Right renal cortex interstitium (tissue), 3 donors: ENCODE measurements at places on chromosomes 12 and 14. TPM values are rescaled to one million over a fixed set of nuclear protein-coding genes. Genes with fewer than 3 reads are reported as not detected.
A peak's percentile ranks its signal among the peaks of the same experiment; 100 is the strongest.

DNA sequence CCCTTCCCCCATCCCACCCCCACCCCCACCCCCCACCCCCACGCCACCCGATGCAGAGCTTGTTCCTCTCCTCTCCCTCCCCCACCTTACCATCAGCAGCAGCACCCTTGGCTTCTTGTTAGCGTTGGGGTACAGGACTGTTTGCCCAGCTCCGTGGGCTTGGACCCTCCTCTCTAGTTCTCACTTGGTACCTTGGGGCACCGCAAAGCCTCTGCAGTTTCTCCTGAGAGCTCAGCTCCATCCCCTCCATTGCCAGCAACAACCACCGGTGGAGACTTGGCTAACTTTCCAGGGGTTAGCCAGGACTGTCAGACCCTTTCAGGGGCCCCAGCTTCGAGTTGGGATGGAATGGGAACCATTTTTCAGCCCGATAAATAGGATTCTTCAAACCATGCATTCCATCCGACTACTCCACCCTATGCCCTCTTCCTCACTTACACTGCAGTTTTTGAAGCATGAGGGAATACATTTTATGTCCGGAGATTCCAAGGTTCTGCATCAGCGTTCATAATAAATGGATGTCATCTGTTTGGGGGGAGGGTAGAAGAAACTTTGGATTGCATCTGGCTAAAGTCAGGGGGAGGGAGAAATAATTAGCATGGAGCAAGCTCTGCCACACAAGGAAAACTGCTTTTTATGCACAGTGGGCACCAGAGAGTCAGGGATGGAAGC, 1.1 kb downstream of the SCN8A start:
- no peak for DNase-seq

- DNase-seq: no peak
These were observed 193.5 kb downstream of the SLC2A13 start for GRCh38 chr12:39912211-39912980.

GRCh38 chr12:85007836-85008235, 28.2 kb downstream of the TSPAN19 start:
- DNase-seq: no peak

- no peak for DNase-seq
These were observed 18.9 kb downstream of the PITPNM2 start for GRCh38 chr12:123131879-123132402.

GRCh38 chr12:132955094-132956010, 754 bp downstream of the ZNF605 start:
- DNase-seq: peak; percentile 48

GRCh38 chr14:65142914-65143625, 40.8 kb upstream of the MAX start:
- DNase-seq: no peak

GRCh38 chr14:27727251-27727770, 1039.3 kb upstream of the FOXG1 start:
- DNase-seq: no peak

GRCh38 chr12:86158956-86159355, 97.2 kb downstream of the MGAT4C start:
- DNase-seq: no peak

DNA sequence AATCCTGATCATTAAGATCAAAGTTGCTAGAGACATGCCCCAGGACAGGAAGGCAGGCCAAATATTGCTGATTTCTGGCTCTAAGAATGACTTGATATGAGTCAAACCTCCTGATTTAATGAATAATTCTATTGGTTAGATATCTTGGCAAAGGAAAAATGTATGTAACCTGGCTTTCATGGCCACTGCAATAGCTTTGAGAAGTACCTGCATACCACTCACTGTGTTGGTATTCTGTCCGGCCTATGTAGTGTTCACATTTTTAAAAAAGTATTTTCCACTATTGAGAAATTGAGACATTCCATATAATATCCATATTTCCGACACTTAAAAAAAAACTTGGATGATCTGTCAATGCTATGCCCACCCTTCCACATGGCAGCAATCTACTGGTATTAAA, 283.1 kb upstream of the SOX5 start:
- DNase-seq: no peak

GRCh38 chr14:69605738-69606137, 5.7 kb upstream of the SUSD6 start:
- DNase-seq: no peak

- no peak for DNase-seq
These were observed 7.0 kb downstream of the ADCY6 start for GRCh38 chr12:48781750-48782456.

DNA sequence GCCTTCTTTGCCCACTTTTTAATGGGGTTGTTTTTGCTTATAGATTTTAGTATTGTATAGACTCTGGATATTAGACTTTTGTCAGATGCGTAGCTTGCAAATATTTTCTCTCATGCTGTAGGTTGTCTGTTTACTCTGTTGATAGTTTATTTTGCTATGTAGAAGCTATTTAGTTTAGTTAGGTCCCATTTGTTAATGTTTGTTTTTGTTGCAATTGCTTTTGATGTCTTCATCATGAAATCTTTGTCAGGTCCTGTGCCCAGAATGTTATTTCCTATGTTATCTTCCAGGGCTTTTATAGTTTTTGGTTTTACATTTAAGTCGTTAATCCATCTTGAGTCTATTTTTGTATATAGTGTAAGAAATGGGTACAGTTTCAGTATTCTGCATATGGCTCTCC, 30.0 kb upstream of the LYZ start:
- no peak for DNase-seq

DNA sequence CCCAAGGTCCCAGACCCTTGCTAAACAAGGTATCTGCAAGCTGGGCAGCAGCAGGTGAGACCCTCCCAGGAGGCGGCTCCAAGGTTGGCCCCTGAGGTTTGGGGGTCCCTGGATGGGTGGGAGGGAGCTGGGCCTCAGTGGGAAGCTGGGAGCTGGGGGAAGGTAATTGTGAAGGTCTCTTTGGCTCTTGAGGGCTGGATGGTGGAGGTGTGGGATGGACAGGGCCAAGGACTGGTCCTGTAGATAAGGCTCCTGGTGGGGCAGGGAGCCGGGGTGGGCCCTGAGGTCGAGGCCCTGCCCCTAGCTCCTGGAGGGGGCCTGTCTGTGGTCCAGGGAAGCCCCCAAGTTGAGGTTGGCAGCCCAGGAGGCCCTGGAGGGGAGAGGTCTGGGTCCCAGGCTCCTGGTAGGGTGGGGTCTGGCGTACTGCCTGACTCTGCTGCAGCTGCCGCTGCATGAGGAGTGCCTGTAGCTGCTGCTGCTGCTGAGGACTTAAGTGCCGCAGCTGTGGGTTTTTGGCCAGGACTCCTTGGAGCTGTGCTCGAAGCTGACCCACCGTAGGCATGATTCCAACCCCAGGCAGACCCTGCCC, 13.1 kb upstream of the PRKAG1 start:
- no peak for DNase-seq

DNA sequence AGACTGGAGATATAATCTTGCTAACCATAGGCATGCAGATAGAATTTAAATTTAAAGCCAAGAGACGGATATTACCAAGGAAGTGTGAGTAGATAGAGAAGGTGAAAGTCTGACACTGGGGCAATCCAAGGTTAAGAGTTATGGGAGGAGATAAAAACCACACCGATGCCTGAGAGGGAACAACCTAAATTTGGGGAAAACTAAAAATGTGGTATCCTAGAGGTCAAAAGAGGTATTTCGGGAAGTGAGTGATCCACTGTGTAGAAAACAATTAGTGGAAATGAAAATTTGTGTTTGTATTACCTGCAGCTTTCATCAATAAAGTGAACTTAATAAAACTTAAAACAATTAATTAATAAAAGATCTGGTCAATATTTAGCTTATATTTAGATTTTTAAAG, 269.0 kb upstream of the RPL10L start:
- no peak for DNase-seq

- DNase-seq: no peak
These were observed 2.2 kb downstream of the SCNN1A start for GRCh38 chr12:6373022-6373787.

GRCh38 chr12:109744986-109745942, 31.6 kb downstream of the FAM222A start:
- DNase-seq: no peak

DNA sequence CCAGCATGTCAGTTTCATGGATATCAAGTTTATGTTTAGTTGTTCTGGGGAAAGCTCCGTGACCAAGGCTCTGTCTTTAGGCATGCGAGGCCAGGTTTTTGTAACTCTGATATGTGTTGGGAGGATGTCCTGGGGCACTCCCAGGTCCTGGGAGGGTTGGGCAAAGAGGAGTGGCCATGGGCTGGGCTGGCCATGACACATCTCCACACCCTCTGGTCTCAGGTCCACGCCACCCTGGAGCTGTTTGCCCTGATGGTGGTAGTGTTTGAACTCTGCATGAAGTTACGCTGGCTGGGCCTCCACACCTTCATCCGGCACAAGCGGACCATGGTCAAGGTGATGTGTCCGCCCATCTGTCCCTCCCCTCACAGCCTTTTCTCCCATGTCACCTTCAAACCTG, 46.4 kb downstream of the TPCN1 start:
- no peak for DNase-seq

- DNase-seq: no peak
These were observed 300 bp upstream of the TTC5 start for GRCh38 chr14:20306079-20306423.

DNA sequence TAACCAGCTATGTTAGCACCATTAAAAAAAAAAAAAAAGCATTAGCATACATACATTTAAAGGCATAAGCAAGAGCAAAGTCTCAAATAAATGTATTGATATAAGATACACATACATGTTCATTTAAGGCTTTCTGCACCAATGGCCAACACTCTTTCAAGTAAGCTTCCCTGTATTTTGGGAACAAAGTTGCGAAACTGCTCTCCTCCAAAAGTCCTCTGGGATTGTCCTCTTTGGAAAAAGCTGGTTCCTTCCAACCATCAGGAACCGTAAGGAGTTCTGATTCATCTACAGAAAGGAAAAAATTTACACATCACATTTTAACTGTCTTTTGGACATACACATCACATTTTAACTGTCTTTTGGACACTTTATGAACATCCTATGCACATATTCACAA, 3.2 kb downstream of the KRR1 start:
- no peak for DNase-seq

DNA sequence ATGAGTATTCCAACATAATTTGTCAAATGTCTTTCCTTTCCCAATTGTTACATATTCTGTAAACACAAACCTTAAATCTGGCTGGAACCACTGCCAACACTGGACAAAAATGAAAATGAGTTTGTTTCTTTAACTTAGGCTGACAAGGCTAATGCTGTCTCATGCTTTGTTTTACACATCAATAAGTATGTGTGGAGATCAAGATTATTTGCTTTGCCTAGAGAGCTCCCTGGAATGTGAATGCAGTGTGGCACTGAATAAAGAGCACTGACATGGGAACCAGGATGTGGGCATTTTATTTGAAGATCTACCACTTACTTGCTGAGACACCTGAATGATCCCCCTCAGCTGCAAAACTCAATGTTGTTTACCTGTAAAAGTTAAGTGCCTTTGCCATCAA, 61.7 kb downstream of the RALGAPA1 start:
- DNase-seq: no peak

DNA sequence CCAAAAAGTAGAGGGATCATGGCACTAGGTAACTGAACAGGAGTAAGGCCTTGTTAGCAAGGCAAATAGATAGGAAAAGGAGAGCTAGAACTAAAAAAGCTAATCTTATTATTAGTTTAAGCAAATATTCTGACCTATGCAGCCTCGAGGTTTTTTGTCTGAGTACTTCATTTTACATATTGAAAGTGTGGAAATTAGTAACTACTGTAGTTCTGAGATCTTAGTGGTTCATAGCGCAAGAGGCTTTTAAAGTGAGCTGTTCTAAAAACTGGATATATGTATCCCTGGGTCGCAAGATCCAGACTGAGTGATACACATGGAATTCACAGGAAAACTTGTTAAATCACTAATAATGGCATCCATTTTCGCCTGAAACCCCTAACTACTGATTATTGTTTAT, 411.0 kb upstream of the SOX5 start:
- DNase-seq: no peak

DNA sequence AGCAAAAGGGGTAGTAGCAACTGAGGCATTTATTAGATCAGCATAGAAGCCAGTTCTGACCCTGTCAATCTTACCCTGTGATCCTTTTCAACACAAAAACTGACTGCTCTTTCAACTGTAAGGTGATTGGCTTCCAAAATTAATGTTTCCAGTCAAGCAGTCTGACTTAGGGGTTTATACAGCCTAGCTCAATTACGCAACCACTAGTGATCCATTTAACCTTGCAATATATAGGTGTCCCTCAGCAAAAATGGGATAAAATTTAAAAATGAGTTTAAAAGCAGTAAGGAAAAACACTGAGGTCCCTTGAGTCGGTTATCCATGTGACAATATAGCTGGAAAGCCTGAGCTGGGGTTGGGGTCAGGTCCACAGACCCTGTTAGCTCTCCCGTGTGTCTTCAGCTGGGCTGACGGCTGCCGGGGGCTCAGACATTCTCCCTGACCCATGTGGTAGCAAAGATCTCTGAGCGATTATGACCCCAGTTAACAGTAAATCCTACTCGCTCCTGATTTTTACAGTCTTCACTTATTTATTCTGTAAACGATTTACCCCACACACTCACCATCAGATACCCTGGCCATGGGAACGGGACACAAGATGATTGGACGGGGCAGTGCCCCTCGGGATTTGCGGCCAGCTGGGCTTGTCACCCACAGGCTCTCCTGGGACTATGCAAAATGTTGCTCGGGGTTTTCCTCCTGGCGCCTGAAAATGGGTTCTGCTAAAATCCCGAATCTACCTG, 16.6 kb downstream of the ADGRD1 start:
- no peak for DNase-seq

GRCh38 chr12:95168746-95169145, 48.5 kb downstream of the FGD6 start:
- DNase-seq: no peak

GRCh38 chr12:14716848-14717444, 20.5 kb upstream of the GUCY2C start:
- DNase-seq: no peak

DNA sequence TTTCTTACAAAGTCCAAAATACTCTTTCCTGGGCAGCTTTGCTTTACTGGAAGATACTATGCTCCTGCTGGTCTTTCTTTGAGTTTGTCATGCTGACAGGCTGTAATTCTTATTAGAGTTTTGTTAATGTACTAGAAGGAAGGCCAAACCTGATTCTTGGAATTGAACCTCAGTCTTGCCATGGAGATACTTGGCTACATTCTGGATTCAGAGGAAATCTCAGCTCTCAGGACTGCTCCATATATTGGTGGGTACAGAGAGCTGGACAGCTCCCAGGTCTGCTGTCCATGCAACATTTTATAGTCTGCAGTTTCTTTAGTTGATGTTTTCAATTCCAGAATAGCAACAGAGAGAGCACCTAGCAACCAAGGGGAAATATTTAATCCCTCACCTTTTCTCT, 363.1 kb upstream of the STXBP6 start:
- no peak for DNase-seq

The RAPGEF3 gene
- polyA plus RNA-seq: 61.0 TPM

The LRRC43 gene
- 4.5 TPM for polyA plus RNA-seq

The SLC10A1 gene
- not detected for polyA plus RNA-seq

The OTUB2 gene
- polyA plus RNA-seq: 4.6 TPM

The RPS6KL1 gene
- 1.1 TPM for polyA plus RNA-seq

The PYGL gene
- polyA plus RNA-seq: 17.1 TPM

The ZC2HC1C gene
- 9.9 TPM for polyA plus RNA-seq

The CD27 gene
- polyA plus RNA-seq: 0.98 TPM

The KRT2 gene
- polyA plus RNA-seq: not detected

The FBXL14 gene
- polyA plus RNA-seq: 12.4 TPM

The CDK2 gene
- polyA plus RNA-seq: 56.8 TPM

The P2RX2 gene
- 0.86 TPM for polyA plus RNA-seq

The PPP1R13B gene
- polyA plus RNA-seq: 29.4 TPM

The PLCZ1 gene
- 0.40 TPM for polyA plus RNA-seq

The EIF4B gene
- 533 TPM for polyA plus RNA-seq

The SPX gene
- 18.9 TPM for polyA plus RNA-seq
